Dorsolateral prefrontal cortex (tissue), 122 donors: ENCODE measurements at places on chromosomes 3 and 15. TPM values are rescaled to one million over a fixed set of nuclear protein-coding genes. Genes with fewer than 3 reads are reported as not detected.

GRCh38 chr15:100722551-100723314 lies 120.3 kb downstream of the ASB7 start:
- no peak for DNase-seq

GRCh38 chr3:128619146-128619890 lies 31.3 kb downstream of the RPN1 start:
- no peak for DNase-seq

DNA sequence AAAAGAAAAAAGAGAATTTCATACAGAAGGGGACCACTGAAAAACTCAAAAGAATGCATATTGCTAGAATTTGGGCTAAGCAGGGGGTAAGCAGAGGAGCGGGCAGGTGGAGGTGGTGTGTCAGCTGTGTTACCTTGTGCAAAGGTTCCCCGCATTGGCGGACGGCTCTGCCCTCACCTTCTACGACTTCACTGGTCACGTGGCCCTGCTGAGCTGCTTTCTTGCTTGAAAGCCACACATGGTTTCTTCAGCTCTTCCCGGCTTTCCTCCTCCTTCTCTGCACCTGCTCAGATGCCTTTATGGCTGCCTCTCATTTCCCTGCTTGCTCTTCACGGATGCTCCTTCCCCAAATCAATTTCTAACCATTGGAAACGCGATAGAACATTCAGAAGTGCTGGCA lies 30.5 kb downstream of the FAH start:
- no peak for DNase-seq

- no peak for DNase-seq
These were observed 121.9 kb upstream of the PDZRN3 start for GRCh38 chr3:73746623-73747022.

GRCh38 chr3:67415511-67415910 lies 238.9 kb downstream of the SUCLG2 start:
- no peak for DNase-seq

DNA sequence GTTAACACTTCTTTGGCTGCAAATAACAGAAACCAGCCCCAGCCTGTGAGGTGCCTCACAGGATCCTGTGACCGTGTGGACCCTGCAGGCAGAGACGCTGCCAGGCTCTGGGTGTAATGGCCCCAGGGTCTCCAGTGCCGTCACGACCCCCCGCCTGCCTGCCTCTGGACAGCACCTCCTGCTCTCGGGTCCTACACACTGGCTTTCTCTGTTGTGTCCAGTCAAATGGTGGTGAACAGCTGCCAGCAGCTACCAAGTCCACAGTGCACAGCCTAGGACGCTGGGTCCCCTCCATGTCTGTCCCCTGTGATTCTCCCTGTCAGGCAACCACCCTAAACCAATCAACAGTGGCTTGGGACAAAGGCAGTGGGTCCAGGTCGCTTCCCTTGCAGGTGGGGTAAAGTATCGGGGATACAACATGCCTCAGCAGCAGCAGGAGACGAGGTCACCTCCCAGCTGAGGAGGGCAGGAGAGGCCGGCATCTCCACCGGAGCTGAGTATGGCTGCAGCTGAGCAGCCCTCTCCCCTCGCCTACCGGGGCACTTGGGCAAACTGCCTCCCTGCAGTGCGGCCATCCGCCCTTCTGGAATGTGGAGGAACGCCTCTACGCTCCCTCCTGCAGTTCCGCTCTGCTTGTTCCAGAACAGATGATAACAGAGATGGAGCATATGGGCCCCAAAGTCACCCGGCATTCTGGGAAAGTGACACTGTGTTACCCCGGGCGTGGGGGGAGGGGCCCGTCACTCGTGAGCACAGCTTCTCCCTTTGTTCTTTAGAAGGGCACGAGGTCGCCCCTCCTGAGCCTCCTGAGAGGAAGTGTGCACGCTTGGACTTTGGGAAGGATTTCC lies 21.1 kb upstream of the SKOR1 start:
- DNase-seq: no peak

The CLDN18 gene
- total RNA-seq: not detected
